Stimulated activated CD8-positive, alpha-beta memory T cell treated with anti-CD3 and anti-CD28 coated beads, Interleukin-4, amount 100 ng/mL, for 1 hour (primary cell): ENCODE measurements at places on chromosomes 11 and 22.

DNA sequence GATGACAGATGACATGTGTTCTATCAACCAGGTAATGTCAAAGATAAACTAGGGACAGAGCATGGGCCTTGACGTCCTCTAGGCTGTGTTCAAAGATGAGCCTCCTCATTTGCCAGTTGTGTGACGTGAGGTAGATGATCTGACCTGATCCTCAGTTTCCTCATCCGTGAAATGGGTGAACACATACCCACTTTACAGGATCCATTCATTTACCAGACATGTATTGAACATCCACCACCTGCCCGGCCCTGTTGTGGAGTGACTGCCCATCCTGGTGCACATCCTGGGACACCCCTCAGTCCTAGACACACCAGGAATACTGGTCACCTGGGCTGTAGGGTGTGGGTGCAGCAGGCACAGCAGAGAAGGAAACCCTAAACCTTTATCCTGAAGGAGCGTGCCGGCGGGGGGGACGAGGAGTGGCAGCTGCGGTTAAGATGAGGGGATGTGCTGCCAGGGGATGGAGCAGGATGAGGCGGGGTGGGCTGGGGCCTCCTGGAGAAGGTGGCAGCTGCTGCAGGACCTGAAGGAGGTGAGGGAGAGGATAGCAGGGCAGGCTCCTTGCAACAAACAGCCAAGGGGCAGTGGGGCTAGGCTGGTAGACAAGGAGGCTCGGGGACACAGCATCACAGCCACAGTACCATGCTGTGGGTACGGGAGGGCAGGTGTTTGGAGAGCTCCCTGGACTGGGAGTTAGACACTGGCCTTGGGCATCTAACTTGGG, 8.4 kb downstream of the CLDN5 start:
- no peak for DNase-seq

GRCh38 chr11:122563761-122564160, 91.8 kb upstream of the UBASH3B start:
- no peak for DNase-seq

DNA sequence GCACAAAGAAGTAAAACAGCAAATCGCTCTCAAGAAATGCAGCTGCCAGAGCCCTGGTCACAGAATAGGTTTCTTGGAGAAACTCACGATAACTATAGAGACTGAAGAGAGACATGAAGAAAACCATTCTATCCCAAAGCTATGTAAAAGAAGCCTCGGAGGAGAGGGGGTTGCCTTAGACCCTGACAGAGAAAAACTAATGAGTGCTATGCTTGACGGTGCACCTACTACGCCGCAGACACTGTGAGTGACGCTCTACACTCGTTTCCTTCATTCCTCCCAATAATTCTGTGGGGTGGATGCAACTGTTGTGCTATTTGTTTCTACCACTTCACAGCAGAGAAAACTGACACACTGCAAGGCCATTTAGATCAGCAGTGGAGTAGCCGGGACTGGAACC, 121.8 kb downstream of the ETS1 start:
- DNase-seq: no peak

DNA sequence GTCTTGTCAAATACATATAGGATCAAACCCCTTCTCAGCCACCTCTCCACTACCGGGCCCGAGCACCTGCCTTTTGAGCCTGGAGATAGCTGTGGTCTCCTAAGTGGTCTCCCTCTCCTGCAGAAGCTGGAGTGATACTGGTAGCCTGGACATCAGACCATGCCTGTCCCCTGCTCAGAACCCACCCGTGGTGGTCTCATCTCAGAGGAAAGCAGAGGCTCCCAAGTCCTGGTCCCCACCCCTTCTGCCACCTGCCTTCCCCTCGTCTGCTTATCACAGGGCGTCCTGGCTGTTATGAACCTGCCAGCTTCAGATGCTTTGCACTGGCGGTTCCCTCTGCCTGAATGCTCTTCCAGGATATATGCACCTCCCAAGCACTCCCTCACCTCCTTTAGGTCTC, 50.5 kb upstream of the EIF3D start:
- no peak for DNase-seq

GRCh38 chr11:134489728-134490127, 77.7 kb upstream of the B3GAT1 start:
- DNase-seq: no peak

- no peak for DNase-seq
These were observed 13.4 kb upstream of the IL17REL start for GRCh38 chr22:50025993-50026392.

DNA sequence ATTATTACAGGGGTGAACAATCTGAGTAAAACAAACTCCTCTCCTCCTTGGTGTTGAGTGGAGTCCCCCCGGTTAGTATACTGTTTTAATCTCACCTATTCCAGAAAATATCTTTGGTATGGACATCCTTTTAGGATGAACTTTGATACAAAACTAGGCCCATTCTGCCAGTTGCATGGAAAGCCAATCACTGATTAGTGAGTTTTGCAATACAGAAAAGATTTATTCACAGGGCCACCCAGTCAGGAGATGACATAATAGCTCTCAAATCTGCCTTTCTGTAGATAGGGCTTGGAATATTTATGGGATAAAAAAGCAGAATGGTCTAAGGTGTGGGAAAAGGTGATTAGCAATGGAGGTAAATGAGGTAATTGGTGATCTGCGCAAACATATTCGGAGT, 30.3 kb upstream of the SLC22A25 start:
- no peak for DNase-seq

- no peak for DNase-seq
These were observed 57.4 kb upstream of the WNT11 start for GRCh38 chr11:76263657-76264056.

GRCh38 chr11:86003654-86004053, 65.2 kb downstream of the PICALM start:
- DNase-seq: no peak

- no peak for DNase-seq
These were observed 4.6 kb downstream of the TMEM9B start for GRCh38 chr11:8959546-8960166.

GRCh38 chr11:80718611-80719291, 1277.9 kb upstream of the TENM4 start:
- no peak for DNase-seq

DNA sequence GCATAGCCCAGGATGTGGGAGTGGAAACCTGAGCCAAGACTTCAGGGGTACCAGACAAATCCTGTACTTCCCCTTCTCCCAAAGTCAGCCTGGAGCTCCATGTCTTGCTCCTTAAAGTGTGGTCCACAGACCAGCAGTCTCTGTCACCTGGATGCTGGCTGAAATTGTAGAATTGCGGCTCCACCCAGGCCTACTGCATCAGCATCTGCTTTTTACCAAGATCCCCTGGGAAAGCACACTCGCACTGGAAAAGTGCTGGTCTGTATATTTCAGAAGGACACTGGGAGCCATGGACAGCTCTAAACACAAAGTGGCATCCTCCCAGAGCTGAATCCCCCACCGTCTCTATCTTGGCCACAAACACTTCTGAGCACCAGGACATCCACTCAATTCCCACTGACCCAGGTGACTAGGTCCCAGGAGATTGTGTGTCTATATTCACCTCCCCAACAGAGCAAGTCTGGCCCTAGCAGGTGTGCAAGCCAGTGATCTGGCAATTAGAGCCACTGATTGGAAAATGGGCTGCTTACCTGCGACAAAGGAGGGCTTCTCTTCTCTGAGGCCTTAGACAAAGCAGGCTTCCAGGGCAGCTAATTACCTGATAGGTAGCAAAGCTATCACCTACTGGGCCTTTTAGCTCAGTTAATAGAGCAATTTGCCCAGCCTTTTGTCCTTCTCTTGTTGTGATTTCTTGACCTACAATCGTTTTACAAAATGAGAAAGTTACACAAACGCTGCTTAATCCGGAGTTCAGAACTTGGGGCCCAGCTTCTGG, 443.3 kb downstream of the MN1 start:
- no peak for DNase-seq

GRCh38 chr22:20071524-20071972, 8.5 kb upstream of the DGCR8 start:
- DNase-seq: no peak

DNA sequence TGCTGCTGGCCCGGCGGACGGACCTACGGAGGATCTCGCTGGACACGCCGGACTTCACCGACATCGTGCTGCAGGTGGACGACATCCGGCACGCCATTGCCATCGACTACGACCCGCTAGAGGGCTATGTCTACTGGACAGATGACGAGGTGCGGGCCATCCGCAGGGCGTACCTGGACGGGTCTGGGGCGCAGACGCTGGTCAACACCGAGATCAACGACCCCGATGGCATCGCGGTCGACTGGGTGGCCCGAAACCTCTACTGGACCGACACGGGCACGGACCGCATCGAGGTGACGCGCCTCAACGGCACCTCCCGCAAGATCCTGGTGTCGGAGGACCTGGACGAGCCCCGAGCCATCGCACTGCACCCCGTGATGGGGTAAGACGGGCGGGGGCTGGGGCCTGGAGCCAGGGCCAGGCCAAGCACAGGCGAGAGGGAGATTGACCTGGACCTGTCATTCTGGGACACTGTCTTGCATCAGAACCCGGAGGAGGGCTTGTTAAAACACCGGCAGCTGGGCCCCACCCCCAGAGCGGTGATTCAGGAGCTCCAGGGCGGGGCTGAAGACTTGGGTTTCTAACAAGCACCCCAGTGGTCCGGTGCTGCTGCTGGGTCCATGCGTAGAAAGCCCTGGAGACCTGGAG, 74.1 kb downstream of the LRP5 start:
- no peak for DNase-seq

DNA sequence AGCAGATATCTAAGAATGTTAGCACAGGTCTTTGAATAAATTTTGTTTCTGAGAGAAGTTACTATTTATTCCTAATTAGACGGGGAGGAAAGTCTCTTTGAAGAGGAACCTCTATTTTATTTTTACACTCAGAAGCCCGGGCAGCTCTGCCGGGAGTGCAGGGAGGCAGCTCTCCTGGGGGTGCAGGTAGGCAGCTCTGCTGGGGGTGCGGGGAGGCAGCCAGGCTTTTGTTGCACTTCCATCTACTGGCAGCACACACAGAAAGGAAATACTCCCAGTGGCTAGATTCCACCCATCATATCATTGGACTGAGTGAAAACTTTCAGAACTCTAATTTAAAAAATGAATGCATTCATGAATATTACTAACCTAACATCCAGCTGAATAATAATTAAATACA, 24.6 kb downstream of the OR10A6 start:
- DNase-seq: no peak

- DNase-seq: no peak
These were observed 1419.6 kb downstream of the TBC1D22A start for GRCh38 chr22:48182031-48182430.

GRCh38 chr11:86570020-86570419, 102.4 kb downstream of the ME3 start:
- no peak for DNase-seq
